ENCODE measurements at places on chromosomes 5 and 9. TPM values are rescaled to one million over a fixed set of nuclear protein-coding genes. Genes with fewer than 3 reads are reported as not detected.

- DNase-seq, result no peak
Measured at GRCh38 chr9:135729480-135729879, 27.5 kb downstream of the KCNT1 start.

- DNase-seq, result peak; percentile 93
Measured at GRCh38 chr9:106885451-106885850, 22.5 kb downstream of the ZNF462 start.

RNF180 gene
- total RNA-seq, result 13.0 TPM

GRCh38 chr5:135402031-135402430 lies 3.0 kb upstream of the MACROH2A1 start:
- no peak for DNase-seq

BAAT gene
- total RNA-seq, result 0.94 TPM

- DNase-seq, result peak; percentile 59
Measured at GRCh38 chr5:11062397-11062796, 301.4 kb upstream of the DAP start.

- DNase-seq, result peak; percentile 42
Measured at GRCh38 chr5:149666212-149666852, 63.8 kb upstream of the PPARGC1B start.

DNA sequence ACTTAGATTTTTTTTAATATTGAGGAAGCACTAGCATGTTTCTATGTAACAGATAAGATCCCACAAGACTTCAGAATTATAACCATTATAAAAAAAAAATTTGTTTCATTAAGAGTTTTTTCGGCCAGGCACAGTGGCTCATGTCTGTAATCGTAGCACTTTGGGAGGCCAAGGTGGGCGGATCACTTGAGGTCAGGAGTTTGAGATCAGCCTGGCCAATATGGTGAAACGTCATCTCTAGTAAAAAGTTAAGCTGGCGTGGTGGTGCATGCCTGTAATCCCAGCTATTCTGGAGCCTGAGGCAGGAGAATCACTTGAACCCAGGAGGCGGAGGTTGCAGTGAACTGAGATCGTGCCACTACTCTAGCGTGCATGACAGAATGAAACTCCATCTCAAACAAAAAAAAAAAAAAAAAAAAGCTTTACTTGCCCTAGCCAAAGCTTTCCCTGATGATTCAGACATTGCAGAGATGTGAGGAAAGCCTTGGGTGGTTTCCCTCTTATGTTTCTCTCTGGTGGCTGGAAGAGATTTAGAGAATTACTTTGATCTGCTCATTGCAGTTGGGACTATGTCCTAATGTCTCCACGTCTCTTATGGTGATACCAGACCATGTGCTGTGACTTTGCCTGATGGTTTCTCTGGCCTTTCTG lies 65.4 kb downstream of the EGFLAM start:
- DNase-seq, result peak; percentile 79

SLCO6A1 gene
- not detected for total RNA-seq

ZFP37 gene
- 5.2 TPM for total RNA-seq

DNA sequence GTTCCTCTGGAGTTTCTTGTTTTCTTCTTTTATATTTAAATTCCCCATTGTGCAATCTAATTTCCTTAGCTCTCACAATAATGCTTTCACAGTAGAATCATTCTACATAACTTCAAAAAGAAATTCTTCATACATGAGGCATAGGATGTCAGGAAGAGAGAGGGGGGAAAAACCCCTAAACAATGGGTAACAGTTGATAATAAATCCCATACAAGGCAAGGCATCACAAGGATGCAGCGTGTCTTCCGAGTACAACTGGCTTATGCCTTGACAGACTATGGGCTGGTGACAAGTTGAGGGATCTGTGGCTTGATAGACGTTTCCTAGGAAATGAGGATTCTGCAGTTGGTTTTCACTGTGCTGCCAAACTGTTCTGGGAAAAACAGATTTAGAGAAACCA lies 247.4 kb downstream of the ARL15 start:
- DNase-seq, result peak; percentile 32

BASP1 gene
- 82.6 TPM for total RNA-seq

DNA sequence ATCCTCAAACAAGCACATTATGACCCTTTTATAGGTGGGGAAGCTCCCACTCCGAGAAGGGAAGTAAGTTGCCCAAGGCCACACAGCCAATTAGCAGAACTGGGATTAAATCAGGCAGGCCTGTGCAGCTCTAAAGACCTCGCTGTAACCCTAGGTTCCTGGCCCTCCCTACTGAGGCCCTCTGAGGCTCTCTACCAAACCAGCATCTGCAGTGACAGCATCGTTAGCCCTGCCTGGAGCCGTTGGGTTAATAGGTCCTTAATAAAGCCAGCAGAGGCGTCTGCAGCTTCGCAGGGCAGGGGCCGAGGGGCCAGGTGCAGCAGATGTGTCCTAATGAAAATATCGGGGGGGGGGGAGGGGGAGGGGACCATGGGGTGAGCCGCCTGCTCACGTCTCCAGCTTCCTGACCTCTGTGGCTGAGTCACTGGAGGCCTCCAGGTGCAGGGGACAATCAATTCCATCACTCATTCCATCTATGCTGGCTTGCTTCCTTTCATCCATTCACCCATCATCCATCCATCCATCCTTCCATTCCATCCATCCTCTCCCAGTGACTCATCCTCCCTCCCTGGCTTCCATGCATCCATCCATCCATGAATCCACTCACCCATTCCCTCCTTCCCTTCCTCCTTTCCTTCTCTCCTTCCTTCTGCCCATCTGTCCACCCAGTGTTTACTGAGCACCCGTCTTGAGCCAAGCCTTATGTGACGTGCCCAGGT lies 203.9 kb downstream of the C9orf50 start:
- peak; percentile 58 for DNase-seq

DNA sequence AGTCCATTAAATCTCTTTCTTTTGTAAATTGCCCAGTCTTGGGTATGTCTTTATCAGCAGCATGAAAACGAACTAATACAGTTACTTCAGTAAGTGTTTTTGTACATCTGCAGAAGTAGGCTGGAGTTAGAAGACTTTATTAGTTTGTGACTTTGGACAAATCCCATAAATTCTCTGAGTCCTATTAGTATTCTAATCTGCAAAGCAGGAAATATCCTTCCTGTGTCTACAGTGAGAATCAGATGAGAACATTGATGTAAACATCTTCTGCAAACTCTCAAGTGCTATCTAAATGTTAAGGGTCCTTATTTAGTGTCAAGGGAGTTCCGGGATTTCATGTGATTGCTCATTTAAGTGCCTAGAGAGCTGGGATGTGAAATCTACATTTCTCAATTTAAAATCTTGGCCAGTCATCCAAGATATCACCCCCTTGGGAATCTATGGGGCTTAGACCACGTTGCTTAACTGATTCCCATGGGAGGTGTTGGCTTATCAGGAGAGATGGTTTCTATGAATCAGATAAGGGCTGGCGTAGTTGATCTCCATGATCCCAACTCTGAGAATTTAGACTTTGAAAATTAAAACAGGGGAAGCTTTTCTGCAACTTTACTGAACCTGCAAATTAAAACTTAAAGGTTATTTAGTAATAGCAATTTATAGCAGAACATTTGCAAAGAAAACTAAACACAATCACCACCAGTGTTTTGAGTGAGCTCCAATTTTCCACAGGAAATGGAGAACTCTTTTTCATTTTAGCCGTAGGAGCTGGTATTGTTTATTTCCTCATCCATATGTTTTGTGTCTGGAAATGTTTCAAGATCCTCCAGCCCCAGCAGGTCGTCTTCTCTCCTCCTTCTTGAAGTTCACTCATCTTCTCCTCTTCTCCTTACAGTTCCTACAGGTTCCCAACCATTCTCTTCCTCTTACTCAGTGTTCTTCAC lies 241.6 kb upstream of the CD180 start:
- DNase-seq, result no peak

- DNase-seq, result no peak
Measured at GRCh38 chr9:95080961-95081647, 236.4 kb downstream of the FANCC start.

ECM2 gene
- total RNA-seq, result not detected

- no peak for DNase-seq
Measured at GRCh38 chr5:86679949-86680348, 62.2 kb downstream of the COX7C start.

- DNase-seq, result peak; percentile 22
Measured at GRCh38 chr9:116895961-116896360, 208.9 kb downstream of the TRIM32 start.

- no peak for DNase-seq
Measured at GRCh38 chr9:15867334-15867733, 314.5 kb downstream of the CCDC171 start.

DNA sequence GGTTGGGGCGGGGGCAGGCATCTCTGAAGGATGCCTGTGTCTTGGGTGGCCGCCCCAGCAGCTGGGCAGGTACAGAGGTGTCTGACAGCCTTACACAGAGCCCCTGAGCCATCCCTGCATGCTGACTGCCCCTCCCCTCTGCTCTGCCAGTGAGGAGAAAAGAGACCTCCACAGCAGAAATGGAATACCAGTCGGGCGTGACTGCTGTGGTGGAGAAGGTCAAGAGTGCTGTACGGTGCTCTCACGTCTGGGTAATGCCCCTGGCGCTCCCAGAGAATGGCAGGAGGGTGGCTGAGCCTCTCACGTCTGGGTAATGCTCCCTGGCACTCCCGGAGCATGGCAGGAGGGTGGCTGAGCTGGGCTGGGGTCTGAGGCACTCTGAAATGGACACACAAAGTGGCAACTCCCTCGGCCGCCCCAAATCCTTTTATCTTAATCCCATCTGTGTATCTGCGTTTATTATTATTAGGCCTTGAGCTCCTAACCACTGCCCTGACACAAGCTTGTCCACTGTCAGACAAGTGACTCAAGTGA lies 2.5 kb upstream of the RABL6 start:
- no peak for DNase-seq

FREM1 gene
- not detected for total RNA-seq

PCDHGB1 gene
- 0.35 TPM for total RNA-seq

PCDHGC4 gene
- not detected for total RNA-seq

SLC6A18 gene
- total RNA-seq, result not detected

- DNase-seq, result no peak
Measured at GRCh38 chr5:52784737-52785136, 3.0 kb upstream of the ITGA1 start.

IRX1 gene
- 3.3 TPM for total RNA-seq

DNA sequence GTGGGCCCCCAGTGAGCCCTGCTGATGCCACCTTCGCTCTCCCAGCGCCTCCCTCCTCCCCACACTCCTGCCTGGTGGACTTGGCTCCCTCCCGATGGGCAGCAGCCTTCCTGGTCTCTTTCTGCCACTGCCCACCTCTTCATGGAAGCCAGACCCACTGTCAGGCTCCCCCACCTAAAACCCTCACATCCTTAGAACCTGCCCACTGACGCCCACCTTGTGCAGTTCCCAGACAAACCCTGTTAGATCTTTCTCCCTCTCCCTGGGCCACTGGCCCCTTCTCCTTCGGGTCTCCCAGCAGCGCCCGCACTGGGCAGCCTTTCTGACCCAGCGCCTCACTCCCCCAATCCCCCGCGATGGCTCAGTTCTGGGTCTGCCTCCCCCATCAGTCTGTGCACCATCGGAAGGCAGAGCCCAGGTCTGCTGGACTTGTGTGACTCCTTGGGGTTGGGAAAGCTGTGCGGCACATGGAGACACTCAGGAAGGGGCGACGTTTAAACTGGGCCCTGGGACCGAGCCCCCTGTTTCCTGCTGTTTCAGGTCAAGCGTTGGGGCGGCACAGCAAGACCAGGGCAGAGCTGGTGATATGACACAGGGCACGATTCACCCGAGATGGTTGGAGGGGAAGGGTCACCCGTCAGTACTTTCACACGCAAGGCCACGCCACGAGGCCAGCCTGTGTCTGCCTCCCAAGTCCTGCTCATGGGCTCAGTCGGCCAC lies 17.4 kb downstream of the MYMK start:
- no peak for DNase-seq

- no peak for DNase-seq
Measured at GRCh38 chr9:29826421-29826820, 2253.1 kb upstream of the C9orf72 start.

DNA sequence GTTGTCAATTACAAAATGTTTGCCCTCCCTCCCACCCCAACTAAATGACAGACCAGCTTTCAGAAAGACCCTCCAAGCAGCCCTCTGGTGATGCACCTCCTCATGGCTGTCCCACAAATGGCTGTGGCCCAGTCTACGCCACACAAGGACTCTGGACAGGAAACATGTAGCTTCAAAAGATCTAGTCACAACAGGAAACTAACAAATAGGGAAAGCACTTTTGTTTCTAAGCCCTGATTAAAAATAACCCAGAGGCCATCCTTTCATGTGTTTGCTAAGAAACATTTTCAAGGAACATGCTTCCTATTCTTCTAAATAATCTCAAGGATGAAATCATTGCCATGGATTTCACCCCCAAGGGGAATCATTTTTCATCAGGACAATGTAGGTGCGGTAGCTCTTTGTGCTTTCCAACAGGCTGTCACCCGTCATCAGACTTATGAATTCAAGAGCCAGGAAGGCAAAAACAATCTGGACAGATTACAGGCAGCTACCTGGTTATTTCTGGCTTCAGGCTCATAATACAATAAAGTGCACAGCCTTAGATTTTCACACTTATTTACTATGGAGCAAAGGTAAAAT lies 20.1 kb downstream of the PCSK1 start:
- DNase-seq, result no peak

DNA sequence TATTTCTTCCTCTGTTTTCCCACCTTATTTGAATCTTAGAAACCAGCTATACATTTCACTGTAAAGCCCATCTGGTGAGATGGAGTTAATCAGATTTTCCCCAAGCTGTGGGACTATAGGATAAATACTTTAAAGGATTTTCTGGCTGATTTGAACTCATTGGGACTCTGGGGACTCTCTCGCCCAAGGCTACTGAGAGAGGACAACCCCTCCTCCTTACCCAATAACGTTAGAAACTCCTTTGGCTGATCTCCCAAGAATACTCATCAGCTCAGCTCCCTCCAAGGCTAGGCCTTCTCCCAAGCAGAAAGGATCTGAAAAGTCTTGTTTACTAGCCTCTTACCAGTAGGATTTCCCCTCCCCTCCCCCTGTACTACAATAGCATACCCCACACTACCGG lies 1.5 kb upstream of the GLRA1 start:
- DNase-seq, result no peak

DNA sequence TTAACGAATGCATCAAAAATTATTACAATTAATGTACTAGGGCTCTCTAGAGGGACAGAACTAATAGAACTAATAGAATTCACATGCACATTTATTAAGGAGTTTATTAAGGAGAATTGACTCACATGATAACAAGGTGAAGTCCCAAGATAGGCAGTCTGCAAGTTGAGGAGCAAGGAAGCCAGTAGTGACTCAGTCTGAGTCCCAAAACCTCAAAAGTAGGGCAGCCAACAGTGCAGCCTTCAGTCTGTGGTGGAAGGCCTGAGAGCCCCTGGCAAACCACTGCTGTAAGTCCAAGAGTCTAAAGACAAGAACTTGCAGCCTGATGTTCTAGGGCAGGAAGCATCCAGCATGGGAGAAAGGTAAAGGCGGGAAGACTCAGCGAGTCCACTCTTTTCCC lies 633.8 kb downstream of the SEMA5A start:
- no peak for DNase-seq

- no peak for DNase-seq
Measured at GRCh38 chr5:172168311-172168710, 19.7 kb downstream of the STK10 start.

GRCh38 chr5:31237174-31237573 lies 43.7 kb downstream of the CDH6 start:
- DNase-seq, result no peak

TLR4 gene
- total RNA-seq, result 2.1 TPM

DNA sequence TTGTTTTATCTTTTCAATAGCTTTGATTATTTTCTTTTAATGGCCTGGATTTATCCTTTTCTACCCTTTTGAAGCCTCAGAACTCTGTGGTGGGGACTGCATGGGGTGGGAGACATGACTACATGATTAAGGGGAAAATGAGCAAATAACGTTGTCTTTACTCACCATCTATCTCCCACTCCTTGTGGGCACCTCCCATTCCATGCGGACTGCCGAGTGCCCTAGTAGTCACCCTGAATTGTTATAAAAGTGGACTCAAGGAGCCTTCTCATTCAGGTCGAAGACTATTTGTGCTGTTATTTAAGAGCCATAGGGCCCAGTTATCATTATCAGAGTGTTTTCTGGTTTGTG lies 281.8 kb downstream of the MLLT3 start:
- DNase-seq, result no peak

Measured in renal cortical epithelial cell (primary cell).